ENCODE measurements at places on chromosomes 4 and X.
A peak's percentile ranks its signal among the peaks of the same experiment; 100 is the strongest.

GRCh38 chr4:89914609-89915550 lies 20.2 kb downstream of the MMRN1 start:
- no peak for DNase-seq

DNA sequence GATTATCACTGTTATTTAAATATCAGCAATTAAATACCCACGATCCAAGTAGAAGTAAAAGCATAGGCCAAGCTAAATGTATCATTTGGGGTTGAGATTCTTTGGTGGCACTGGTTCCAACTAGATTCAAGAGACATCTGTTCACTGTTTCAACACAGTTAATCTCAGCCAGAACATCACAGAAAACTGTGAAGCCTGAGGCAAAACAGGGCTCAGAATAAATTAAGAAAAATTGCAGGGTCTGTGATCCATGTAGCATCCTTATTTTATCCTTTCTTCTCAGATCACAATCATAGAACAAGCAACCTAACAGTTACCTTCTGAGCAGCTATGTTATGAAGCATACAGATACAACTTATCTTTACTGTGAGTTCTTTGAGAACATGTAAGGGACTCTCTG lies 23.7 kb downstream of the YTHDC1 start:
- DNase-seq, result no peak

- no peak for DNase-seq
Observed at GRCh38 chrX:113906168-113906567, 677.7 kb upstream of the HTR2C start.

DNA sequence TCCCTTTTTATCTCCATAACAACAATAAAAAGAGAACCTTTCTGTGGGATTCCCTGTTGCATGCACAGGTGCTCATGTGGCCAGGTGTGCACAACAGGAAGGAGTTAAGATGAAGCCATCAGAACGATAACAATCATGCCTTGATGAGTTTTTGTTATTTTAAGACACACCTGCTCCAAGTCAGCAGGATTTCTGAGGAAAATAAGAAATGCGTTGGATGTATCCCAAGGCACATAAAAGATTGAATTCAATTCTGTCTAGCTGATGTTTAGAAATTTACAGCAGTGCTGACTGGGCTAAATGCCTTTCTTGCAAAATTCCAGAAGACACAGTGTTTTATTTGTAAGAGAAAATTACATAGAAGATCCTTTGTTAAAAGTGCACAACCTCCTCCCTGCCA lies 1678.2 kb downstream of the ARAP2 start:
- no peak for DNase-seq

DNA sequence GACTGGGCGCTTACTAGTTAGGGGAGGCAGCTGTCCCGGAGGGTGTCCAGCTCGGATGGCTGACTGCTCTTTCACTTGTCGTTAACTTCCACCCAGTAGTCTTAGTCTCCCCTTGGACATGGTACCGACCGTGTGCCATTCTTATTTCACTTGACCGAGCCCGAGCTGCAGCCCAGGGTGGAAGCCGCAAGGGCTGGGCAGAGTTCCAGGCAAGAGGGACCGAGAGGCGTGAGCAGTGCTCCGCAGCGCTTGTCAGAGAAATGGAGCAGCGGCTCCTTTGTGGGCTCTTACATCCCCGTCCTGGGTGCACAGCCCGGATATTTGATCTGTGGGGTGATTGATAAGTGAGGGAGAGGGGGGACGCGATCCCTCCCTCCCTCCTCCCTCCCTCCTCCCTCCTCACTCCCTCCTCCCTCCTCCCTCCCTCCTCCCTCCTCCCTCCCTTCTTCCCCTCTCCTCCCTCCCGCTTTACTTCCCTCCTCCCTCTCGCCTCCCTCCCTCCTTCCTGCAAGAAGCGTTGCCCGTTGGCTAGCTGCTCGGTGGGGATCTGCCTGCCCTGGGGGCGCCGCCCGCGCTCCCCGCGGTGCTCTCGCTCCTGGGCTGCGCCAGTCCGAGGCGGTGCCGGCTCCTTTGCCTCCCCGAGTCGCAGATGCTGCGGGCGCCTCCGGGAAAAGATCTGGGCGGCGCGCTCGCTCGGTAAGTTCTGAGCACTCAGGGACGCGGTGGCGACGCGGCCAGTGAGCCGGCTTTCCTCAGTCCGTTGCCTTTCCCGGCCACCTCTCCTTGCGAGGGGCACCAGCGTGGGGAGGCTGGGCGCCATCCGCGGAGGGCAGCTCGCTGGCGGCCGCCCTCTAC lies at the start of gene SLITRK2:
Gene SLITRK2 (plus strand): TSS at position 499 of the 855 bp plus-strand sequence. CDS start 4,597 bp downstream, outside the sequence.
- DNase-seq, result no peak

GRCh38 chrX:116317409-116317808 lies 119.0 kb upstream of the SLC6A14 start:
- DNase-seq, result no peak

GRCh38 chr4:101114936-101115372 lies 232.4 kb downstream of the PPP3CA start:
- DNase-seq, result peak; percentile 48

Data from amygdala (tissue), 56 donors.